GM13976 (cell line): ENCODE measurements at places on chromosomes 4 and X.
A peak's percentile ranks its signal among the peaks of the same experiment; 100 is the strongest.

DNA sequence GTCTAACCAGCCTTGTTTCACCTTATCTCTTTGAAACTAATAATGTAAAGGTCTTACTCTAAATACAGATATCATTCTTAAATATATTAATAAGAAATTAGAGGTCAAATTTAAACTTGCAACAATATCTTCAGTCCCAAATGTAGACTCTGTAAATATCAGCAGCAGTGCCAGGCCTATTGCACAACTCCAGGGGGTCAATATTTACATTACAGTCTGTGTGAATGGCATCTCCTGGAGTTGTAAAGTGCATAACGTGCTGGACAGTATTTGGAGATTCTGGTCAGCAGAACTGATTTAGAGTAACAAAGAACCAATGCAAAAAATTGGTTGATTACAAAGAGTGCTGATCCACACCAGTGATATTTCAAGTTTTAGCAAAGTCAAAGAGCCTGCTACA lies 1225.9 kb downstream of the PCDH19 start:
- DNase-seq: no peak

DNA sequence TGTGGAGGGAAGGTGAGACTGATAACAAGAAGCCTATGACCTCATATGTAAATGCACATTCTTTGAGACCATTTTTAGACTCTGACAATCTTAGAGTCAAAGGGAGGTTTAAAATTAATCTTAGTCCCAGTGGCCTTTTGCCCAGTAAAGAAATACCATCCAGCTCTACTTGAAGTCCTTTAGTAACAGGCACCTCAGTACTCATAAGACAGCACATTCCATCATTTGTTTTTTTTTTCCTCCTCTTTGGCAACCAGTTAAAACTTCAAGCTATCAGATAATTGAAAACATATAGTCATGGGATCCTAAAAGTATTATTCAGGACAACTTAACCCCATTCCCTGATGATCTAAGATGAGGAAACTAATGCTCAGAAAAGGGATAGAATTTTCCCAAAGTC lies 4.6 kb downstream of the EDA2R start:
- DNase-seq: no peak

GRCh38 chr4:53022513-53023100 lies 160.5 kb downstream of the RASL11B start:
- DNase-seq: no peak

DNA sequence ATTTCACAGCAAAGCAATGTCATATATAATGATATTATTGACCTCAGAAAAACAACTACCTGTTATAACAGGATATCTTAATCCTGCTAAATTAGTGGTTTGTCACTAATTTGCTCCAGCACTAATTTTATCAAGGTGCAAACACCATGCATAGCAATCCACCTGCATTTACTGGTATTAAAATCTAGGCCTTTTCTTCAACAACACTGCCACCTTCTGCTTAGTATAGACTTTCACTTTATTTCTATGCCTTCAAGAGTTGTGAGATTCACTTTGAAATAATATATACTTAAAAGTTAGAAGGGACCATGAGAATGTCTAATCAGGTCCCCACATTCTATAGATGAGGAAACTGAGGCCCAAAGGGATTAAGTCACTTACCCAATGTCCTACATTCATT lies 82.1 kb upstream of the IQCM start:
- DNase-seq: no peak

GRCh38 chrX:19747652-19748610 lies 139.5 kb downstream of the SH3KBP1 start:
- DNase-seq: no peak

DNA sequence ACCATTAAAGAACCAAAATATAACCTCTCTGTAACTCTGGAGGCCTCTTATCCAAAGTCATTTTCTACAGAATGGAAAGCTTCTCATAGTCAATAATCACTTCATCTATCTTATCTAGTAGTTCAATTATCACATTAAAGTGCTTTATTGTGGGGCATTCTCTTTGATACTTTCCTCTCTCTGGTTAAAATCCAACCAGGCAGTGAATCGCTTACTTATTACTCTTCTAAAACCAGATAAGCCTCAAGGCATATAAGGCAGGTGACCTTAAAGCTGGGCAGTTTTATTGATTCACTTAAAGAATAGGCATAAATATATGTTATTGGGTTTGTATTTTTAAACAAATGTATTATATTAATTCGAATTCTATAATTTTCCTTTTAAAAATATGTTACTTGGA lies 2162.1 kb upstream of the TENM3 start:
- no peak for DNase-seq

DNA sequence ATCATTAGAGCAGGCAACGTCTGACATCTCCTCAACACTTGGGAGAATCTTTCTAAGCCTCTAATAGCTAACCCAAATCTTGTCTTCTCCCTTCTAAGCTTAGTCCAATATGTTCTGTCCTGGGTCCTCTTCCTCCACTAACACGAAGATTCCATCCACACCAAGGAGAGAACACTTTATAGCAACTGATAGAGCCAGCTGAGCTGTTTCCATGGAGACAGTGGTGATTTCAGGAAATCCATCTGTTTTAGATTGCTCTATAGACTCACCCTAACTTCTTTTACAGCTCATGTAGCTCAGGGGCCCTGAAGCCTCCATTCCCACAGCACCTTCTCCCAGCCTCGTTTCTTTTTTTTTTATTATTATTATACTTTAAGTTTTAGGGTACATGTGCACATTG lies 37.4 kb downstream of the SCD5 start:
- DNase-seq: no peak

- no peak for DNase-seq
These were observed 252.8 kb upstream of the SLC7A11 start for GRCh38 chr4:138494931-138495330.

DNA sequence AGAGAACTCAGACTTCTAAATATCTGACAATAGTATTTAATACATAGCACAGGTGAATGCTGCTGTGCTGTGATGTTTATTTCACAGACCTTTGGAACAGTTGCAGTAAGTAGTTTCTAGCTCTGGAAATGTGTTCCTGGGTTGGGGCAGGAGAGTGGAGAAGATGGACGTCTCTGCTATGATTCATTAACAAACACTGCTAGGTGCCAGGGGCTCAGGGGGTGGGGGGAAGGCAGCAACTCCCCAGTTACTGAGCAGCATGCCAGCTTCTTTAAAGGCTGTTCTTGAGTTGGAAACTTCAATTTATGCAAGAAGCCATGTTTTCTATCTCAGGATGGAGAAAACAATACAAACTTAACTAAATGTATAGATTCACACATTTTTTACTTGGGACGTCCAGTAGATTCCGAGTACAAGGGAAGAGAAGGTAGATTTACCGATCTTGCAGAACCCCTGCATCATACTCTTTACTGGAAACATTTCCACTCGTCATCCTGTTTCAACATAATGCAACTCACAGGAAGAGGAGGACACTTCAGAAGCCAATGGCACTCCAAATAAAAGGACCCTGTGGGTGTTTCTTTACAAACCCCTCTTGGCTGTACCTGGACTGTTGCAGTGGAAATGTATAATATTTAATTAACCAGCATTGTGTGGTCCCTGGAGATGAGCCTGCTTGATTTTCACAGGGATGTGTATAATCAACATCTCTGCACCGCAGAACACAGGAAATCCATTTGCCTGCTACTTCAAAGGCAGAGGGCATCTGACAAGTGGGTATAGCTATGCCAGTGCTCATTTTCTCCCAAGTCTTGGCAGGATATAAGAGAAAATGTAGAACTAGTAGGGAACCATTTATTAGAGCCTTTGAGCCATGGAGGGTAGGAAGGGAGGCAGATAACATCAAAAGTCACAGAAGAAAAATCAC lies 171.4 kb downstream of the SH3KBP1 start:
- no peak for DNase-seq

- no peak for DNase-seq
These were observed 5.9 kb downstream of the UGDH start for GRCh38 chr4:39521253-39521919.

GRCh38 chrX:10615931-10616774 lies 4.2 kb downstream of the MID1 start:
- peak; percentile 49 for DNase-seq

- DNase-seq: no peak
These were observed 193.2 kb downstream of the RASL11B start for GRCh38 chr4:53055274-53055673.

DNA sequence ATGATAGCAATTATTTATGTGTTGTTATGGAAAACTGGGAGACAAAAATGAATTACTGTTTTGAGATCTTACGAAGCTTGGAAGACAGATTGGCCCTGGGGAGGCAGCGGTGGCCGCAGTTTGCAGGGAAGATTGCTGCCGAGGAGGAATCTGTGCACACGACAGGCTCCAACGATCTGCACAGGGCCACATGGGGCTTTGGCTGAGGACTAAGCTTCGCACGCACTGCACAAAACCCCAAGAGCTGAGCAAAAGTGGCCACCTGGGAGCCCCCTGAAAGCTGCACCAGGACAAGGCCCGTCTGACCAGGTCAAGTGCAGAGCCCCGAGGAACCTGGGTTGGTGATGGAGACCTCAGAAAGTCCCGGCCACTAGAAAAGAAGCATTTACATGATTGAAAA lies 5.2 kb upstream of the PDE6B start:
- DNase-seq: no peak

GRCh38 chr4:142413485-142413884 lies 432.6 kb downstream of the INPP4B start:
- DNase-seq: no peak

DNA sequence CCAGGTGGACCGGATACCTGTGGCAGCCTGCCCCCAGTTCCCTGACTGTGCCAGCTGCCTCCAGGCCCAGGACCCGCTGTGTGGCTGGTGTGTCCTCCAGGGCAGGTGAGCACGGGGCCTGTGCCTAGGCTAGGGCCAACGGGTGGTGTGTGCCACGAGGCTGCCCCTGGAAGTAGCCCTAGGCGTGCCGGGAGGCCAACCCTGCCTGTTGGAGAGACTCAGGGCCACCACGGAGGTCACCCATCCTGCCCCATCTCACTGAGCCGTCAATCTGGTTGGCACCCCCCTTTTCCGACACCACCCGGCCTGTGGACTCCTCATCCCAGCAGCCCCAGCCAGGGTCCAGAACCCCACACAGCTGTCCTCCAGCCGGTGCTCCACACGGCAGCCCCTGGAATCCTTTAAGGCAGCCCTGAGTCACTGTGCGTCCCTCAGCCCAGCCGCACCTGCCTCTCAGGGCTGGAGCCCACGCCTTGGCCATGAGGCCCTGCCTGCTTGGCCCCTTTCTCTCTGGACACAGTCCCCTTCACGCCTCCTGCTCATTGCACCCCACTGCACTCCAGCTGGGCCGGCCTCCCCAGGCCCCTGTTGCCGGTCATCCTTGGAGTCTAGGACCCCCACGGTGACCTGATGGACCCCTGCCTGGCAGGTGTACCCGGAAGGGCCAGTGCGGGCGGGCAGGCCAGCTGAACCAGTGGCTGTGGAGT lies 5.3 kb downstream of the PLXNB3 start:
- peak; percentile 17 for DNase-seq

- no peak for DNase-seq
These were observed 78.8 kb downstream of the HADH start for GRCh38 chr4:108068442-108068841.

- DNase-seq: no peak
These were observed 99.8 kb upstream of the H2AZ1 start for GRCh38 chr4:100049872-100050271.

- DNase-seq: no peak
These were observed 509.1 kb upstream of the NR3C2 start for GRCh38 chr4:148951346-148951745.

- no peak for DNase-seq
These were observed 191.6 kb upstream of the GALNTL6 start for GRCh38 chr4:171621646-171622045.

- no peak for DNase-seq
These were observed 12.1 kb downstream of the SUPT20HL2 start for GRCh38 chrX:24301806-24302205.

GRCh38 chrX:93422693-93423092 lies 250.7 kb downstream of the NAP1L3 start:
- DNase-seq: peak; percentile 8
